ENCODE measurements at places on chromosomes 16 and 17. TPM values are rescaled to one million over a fixed set of nuclear protein-coding genes. Genes with fewer than 3 reads are reported as not detected.

TSPAN10 gene
- total RNA-seq: 2.5 TPM

MYH2 gene
- 0.78 TPM for total RNA-seq

DRC7 gene
- 0.49 TPM for total RNA-seq

CORO6 gene
- 23.3 TPM for total RNA-seq

HAGH gene
- total RNA-seq: 37.5 TPM

LGALS9B gene
- not detected for total RNA-seq

HASPIN gene
- total RNA-seq: 0.31 TPM

HBM gene
- not detected for total RNA-seq

EXOC3L1 gene
- 5.2 TPM for total RNA-seq

RDM1 gene
- 1.1 TPM for total RNA-seq

TOM1L2 gene
- total RNA-seq: 119 TPM

CCL7 gene
- not detected for total RNA-seq

UBN1 gene
- 33.2 TPM for total RNA-seq

INCA1 gene
- 1.1 TPM for total RNA-seq

STX1B gene
- 1.6 TPM for total RNA-seq

RARA gene
- total RNA-seq: 34.9 TPM

PIK3R5 gene
- total RNA-seq: 8.4 TPM

KRTAP1-5 gene
- not detected for total RNA-seq

SLC6A4 gene
- total RNA-seq: 1.3 TPM

PIRT gene
- total RNA-seq: not detected

CHST5 gene
- total RNA-seq: 0.26 TPM

FOXL1 gene
- 10.9 TPM for total RNA-seq

CX3CL1 gene
- 31.1 TPM for total RNA-seq

TP53 gene
- 131 TPM for total RNA-seq

CWC25 gene
- 29.0 TPM for total RNA-seq

BRD7 gene
- total RNA-seq: 63.7 TPM

SLC52A1 gene
- total RNA-seq: 2.5 TPM

TRPV3 gene
- total RNA-seq: 4.3 TPM

OR3A2 gene
- 2.7 TPM for total RNA-seq

KRTAP2-3 gene
- total RNA-seq: not detected

CBLN1 gene
- 0.26 TPM for total RNA-seq

SPEM3 gene
- not detected for total RNA-seq

GRB7 gene
- total RNA-seq: 37.4 TPM

GNAO1 gene
- 23.8 TPM for total RNA-seq

TERB1 gene
- 1.0 TPM for total RNA-seq

GALR2 gene
- not detected for total RNA-seq

AOC2 gene
- total RNA-seq: 3.6 TPM

All from ureter (tissue), 1 donor.